Dermis blood vessel endothelial cell (primary cell): ENCODE measurements at places on chromosomes 11 and 22. TPM values are rescaled to one million over a fixed set of nuclear protein-coding genes. Genes with fewer than 3 reads are reported as not detected.

The RELT gene
- total RNA-seq = 6.7 and 7.8 TPM in 2 replicates

The NFAM1 gene
- not detected in 2 replicates for total RNA-seq

The CD248 gene
- total RNA-seq = 0.23 and 0.68 TPM in 2 replicates

The HBD gene
- not detected in 2 replicates for total RNA-seq

The MYEOV gene
- 0.05 TPM in 1 of 2 replicates, not detected in the other for total RNA-seq

The UBQLN3 gene
- not detected in 2 replicates for total RNA-seq

The DBX1 gene
- total RNA-seq = not detected in 2 replicates

The MYRF gene
- 0.17 and 0.28 TPM in 2 replicates for total RNA-seq

The PI4KA gene
- total RNA-seq = 20.3 and 40.3 TPM in 2 replicates

The GAL3ST3 gene
- total RNA-seq = 0.60 and 1.4 TPM in 2 replicates

The ABCG4 gene
- total RNA-seq = 0.05 and 0.17 TPM in 2 replicates

The ISX gene
- total RNA-seq = not detected in 2 replicates

The ZW10 gene
- 23.3 and 31.6 TPM in 2 replicates for total RNA-seq

The EI24 gene
- total RNA-seq = 122 and 152 TPM in 2 replicates

The ACR gene
- total RNA-seq = 0.34 and 0.79 TPM in 2 replicates

The MTA2 gene
- total RNA-seq = 190 and 209 TPM in 2 replicates

The PANX2 gene
- total RNA-seq = 0.34 and 0.60 TPM in 2 replicates

The LDHAL6A gene
- total RNA-seq = not detected in 2 replicates

The FUT4 gene
- total RNA-seq = 6.4 and 6.5 TPM in 2 replicates

The MS4A4A gene
- not detected in 2 replicates for total RNA-seq

The KCNJ1 gene
- 0.23 and 0.34 TPM in 2 replicates for total RNA-seq

The SERHL2 gene
- total RNA-seq = 3.0 and 3.1 TPM in 2 replicates

The IL18BP gene
- total RNA-seq = 2.2 and 4.6 TPM in 2 replicates

The TRIM51 gene
- not detected in 2 replicates for total RNA-seq

The CHADL gene
- 1.1 and 2.0 TPM in 2 replicates for total RNA-seq

The MAP4K2 gene
- 46.1 and 93.6 TPM in 2 replicates for total RNA-seq

The NAALAD2 gene
- total RNA-seq = 0.33 and 0.68 TPM in 2 replicates

The FOLR3 gene
- total RNA-seq = not detected in 2 replicates

The MMP13 gene
- not detected in 2 replicates for total RNA-seq

The HEPHL1 gene
- not detected in 2 replicates for total RNA-seq

The RBMXL2 gene
- not detected in 2 replicates for total RNA-seq

The SLC25A18 gene
- not detected in 2 replicates for total RNA-seq

The ABTB2 gene
- total RNA-seq = 0.23 and 0.34 TPM in 2 replicates

The ADAMTS8 gene
- total RNA-seq = not detected in 2 replicates

The JOSD1 gene
- total RNA-seq = 98.4 and 117 TPM in 2 replicates

The FIBIN gene
- 0.05 and 0.17 TPM in 2 replicates for total RNA-seq

The MICAL2 gene
- total RNA-seq = 110 and 124 TPM in 2 replicates

The SLC15A3 gene
- total RNA-seq = 8.7 and 9.0 TPM in 2 replicates

The OR5B21 gene
- total RNA-seq = not detected in 2 replicates

The HEPN1 gene
- total RNA-seq = not detected in 2 replicates

The ARHGAP20 gene
- 1.0 and 1.5 TPM in 2 replicates for total RNA-seq

The LIPT2 gene
- 3.0 and 3.6 TPM in 2 replicates for total RNA-seq

The FGF4 gene
- total RNA-seq = not detected in 2 replicates

The MUC5AC gene
- total RNA-seq = not detected in 2 replicates

The CASTOR1 gene
- total RNA-seq = 8.5 and 14.7 TPM in 2 replicates

The FOLH1 gene
- total RNA-seq = 0.28 TPM in 1 of 2 replicates, not detected in the other

The SLC5A1 gene
- not detected in 2 replicates for total RNA-seq

The XKR3 gene
- total RNA-seq = not detected in 2 replicates

The DAGLA gene
- total RNA-seq = 4.4 and 4.7 TPM in 2 replicates

The SDHAF2 gene
- 23.2 and 57.0 TPM in 2 replicates for total RNA-seq

The SAA1 gene
- 0.98 and 3.1 TPM in 2 replicates for total RNA-seq

The NXPE4 gene
- not detected in 2 replicates for total RNA-seq

The RNH1 gene
- total RNA-seq = 257 and 310 TPM in 2 replicates

The TMEM134 gene
- total RNA-seq = 30.6 and 40.9 TPM in 2 replicates

The OOSP4B gene
- total RNA-seq = not detected in 2 replicates

The PRR5 gene
- 12.4 and 13.6 TPM in 2 replicates for total RNA-seq
